Stimulated activated naive CD4-positive, alpha-beta T cell treated with Interleukin-2 at 50 U/mL for 16 hours (primary cell): ENCODE measurements at places on chromosomes 7 and 10.

- DNase-seq: no peak
These were observed 31.8 kb downstream of the GHRHR start for GRCh38 chr7:30995536-30995935.

- DNase-seq: no peak
These were observed 66.0 kb downstream of the IPMK start for GRCh38 chr10:58201704-58202103.

DNA sequence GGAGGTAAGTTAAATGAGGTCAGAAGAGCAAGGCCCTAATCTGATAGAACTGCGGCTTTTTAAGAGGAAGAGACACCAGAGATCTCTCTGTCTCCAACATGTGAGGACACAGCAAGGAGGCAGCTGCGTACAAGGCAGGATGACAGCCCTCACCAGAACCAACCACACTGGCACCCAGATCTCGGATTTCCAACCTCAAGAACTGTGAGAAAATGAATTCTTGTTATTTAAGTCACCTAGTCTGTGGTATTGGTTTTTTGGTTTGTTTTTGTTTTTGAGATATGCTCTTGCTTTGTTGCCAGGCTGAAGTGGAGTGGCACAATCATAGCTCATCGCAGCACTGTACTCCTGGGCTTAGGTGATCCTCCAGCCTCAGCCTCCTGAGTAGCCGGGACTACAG, 127.2 kb downstream of the DLG5 start:
- DNase-seq: peak; percentile 4

GRCh38 chr10:154348-154747, 19.1 kb downstream of the ZMYND11 start:
- DNase-seq: no peak

DNA sequence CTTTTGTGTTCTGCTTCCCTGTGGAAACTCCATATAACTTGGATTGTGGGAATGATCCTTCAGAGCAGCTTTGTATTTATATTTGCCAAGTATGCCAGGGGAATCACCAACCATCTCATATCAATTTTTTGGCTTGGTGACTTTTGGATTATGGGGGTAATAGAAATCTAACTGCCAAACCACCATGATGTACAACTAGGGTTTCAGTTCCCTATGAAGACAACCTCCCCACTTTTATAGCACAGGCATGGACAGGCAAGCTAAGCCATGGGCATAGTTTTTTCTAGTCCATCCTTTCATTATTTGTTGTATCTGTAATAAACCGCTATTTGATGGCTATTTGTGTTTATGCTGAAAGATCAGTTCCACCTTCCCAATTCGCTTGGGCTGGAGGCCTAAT, 17.7 kb downstream of the NPY start:
- no peak for DNase-seq

- no peak for DNase-seq
These were observed 847.1 kb upstream of the MBL2 start for GRCh38 chr10:53619671-53620070.

- DNase-seq: no peak
These were observed 154.6 kb upstream of the HGF start for GRCh38 chr7:81924494-81924893.

DNA sequence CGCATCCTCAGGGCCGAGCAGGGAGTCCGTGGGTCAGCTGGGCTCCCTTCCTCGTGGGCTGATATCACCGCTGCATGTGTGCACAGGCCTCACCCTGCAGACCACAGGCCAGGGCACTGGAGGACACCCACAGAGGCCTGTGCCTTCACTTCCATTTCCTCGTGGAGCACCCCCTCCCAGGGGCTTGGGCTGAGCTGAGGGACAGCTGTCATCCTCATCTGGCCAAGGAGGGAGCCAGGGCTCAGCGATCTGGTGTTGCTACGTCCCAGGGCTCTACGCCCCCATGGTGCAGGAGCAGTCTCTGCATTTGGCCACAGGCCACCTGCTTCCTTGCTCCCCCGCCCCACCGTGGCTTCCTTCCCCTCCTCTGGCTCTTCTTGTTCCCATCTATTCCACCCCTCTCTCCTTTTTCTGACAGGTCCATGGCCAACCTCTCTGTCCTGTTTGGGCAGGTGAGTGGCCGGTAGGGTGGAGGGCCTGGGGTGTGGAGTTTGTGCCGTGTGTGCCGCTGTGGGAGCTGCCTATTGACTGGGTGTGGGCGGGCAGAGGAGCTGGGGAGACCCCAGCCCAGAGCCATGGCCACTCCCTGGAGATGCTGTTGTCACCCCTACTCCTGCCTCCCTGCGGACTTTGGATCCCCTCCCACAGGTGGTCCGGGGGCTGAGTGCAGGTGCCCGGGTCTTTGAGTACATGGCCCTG, 8.3 kb upstream of the ASIC3 start:
- no peak for DNase-seq

DNA sequence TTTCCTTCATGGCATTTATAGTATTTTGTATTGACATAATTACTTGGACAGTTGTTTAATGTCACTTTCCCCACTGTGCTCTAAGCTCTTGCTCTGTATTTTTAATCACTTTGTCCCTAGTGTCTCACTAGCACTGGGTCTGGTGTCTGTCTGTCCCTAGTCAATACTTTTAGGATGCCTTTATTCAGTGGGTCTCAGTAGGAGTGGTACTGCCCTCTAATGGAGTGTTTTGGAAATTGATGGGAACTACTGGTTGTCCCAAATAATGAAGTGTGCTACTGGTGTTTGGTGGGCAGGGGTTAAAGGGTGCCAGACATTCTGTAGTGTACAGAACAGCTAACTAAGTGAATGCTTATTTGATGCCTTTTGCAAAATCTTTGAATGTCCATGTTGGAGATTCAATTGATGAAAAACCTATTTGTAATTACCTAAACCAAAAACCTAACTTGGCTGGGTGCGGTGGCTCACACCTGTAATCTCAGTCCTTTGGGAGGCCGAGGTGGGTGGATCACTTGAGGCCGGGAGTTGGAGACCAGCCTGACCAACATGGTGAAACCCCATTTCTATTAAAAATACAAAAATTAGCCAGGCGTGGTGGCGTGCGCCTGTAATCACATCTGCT, 33.3 kb downstream of the CDK14 start:
- no peak for DNase-seq

DNA sequence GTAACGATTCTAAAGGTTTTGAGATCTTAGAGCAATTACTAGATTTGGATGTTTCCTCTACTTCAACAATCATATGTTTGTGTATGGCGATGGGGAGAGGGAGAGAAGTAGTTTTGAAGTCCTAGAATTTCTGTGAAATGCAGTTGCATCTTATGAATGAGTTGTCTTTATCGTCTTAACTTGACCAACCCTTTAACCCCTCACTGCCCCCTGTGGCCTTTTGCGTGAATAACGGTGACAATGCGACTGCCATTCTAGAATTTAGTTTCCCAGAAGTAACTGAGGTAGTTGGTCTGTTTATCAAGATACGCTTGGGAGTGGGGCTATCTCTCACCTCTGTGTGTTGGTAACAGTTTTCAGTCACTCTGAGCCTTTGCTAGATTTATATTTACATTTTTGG, 204.6 kb downstream of the HDAC9 start:
- no peak for DNase-seq

DNA sequence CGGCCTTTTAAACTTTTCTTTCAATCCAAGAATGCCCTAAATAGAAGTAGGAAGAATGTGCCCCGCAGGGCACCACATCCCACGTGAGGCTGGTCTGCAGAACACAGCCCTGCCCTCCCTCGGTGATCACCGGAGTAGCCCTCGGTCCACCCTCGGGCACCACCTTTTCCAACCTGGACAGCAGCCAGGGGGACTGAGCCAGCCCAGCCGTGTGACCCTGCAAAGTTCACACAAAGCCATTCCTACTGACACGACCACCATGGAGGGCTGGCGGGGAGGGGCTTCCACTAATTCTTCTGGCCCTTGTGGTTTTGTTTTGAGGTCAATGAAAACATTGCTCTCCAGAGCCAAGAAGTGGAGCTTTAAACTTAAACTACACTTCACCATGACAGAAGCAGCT, 132.2 kb downstream of the TCERG1L start:
- no peak for DNase-seq

DNA sequence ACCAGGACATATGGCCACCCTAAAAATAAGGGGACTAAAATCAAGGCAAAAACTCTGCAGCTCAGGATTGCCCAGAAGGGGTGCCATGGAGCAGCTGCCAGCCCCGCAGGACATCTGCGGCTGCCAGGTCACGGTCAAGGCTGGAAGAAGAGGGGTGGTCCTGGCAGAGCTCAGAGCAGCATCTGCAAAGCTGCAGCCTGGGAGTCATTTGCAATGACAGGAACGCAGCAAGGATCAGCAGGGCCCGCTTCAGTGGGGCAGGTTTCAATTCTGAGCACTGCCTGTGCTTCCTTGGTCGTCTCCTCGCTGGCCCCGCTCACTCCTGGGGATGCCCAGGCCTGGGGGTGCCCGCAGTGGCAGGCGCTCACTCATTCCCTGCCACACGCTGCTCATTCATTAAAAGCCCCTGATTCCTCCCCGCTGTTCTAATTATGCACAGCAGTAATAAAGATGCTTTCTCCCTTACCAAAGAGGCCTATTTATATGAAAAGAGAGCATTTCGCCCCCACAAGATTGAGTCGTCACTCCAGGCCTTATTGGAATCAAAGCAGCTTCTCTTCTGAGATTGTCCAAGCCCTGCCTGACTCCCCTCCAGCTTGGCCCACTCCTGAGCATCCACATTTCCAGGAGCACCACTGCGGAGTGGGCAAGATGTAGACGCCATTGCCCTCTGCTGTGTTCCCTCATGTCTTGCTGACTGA, 4.6 kb downstream of the HSPA12A start:
- no peak for DNase-seq

GRCh38 chr10:78540355-78541076, 506.9 kb downstream of the RPS24 start:
- no peak for DNase-seq
